ENCODE measurements at places on chromosomes 6 and 20. TPM values are rescaled to one million over a fixed set of nuclear protein-coding genes. Genes with fewer than 3 reads are reported as not detected.
A peak's percentile ranks its signal among the peaks of the same experiment; 100 is the strongest.

Gene SPINT3
- not detected for total RNA-seq

DNA sequence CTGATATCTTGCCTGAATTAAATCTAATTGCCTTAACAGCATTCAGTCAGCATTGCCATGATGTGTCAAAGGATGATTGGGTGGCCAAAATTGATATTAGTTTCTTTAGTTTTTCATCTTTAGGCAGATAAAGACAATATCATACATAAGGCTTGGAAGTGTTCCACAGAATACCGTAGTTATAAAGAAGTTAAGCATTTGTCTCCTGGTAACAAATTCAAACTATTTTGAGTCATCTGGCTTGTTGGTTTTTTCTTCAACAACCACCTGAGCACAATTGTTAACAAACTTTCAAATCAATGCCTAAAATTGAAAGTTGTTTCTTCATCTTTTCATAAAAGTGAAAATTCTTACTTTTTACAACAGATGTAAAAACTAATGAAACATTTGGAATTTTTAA lies 47.5 kb upstream of the ADGRF5 start:
- no peak overlapping the region for H3K27ac ChIP-seq
- peaks cover 21% of the 10 kb centered on the region for H3K27me3 ChIP-seq
- no peaks in the 10 kb centered on the region for H3K4me1 ChIP-seq
- DNase-seq: no peak

DNA sequence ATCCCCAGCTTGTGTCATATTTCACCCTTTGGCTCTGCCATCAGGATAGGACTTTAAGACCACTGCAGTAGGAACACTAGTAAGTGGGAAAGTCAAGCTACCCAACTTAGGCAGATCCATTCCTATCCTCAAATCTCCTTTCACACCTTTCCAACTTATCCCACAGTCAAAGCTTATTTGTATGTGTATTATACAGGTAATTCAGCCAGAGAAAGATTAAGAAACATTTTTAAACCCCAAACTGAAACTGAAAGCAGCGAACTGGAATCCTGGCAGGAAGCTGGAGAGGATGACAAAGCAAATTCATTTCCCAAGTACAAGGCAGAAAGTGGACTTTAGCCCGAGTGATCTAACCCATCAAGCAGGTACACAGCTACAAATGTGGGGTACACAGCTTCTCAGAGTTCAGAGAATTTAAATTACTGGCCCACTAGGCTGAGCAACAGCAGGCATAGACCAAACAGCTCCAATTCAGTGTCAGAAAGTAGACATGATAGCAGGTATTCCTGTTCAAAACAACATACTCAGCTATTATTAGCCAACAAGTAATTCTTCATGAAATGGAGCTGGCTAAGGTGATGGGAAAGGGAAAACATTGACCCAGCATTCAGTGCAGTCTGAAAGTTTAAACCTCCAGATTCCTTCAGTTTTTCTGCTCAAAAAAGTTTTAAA lies 39.1 kb downstream of the ILRUN start:
- H3K4me1 ChIP-seq: peaks cover 25% of the 10 kb centered on the region
- no peaks in the 10 kb centered on the region for H3K27me3 ChIP-seq
- H3K36me3 ChIP-seq: peaks cover 15% of the 10 kb centered on the region

- no peak overlapping the region for H3K27ac ChIP-seq
- no peaks in the 10 kb centered on the region for H3K4me1 ChIP-seq
- H3K27me3 ChIP-seq: no peaks in the 10 kb centered on the region
- H3K4me3 ChIP-seq: no peak overlapping the region
- DNase-seq: no peak
Measured at GRCh38 chr6:94005835-94006234, 586.5 kb upstream of the EPHA7 start.

GRCh38 chr20:31560746-31561598 lies 44.1 kb upstream of the ID1 start:
- no peaks in the 10 kb centered on the region for H3K27me3 ChIP-seq
- no peak overlapping the region for H3K4me3 ChIP-seq
- DNase-seq: no peak
- H3K27ac ChIP-seq: peak overlapping the region; percentile 87
